ENCODE measurements at places on chromosomes 16 and 17.

- DNase-seq = no peak
Measured at GRCh38 chr17:41796121-41796895, 9.8 kb upstream of the JUP start.

- DNase-seq = no peak
Measured at GRCh38 chr17:6476810-6477179, 32.5 kb downstream of the PIMREG start.

DNA sequence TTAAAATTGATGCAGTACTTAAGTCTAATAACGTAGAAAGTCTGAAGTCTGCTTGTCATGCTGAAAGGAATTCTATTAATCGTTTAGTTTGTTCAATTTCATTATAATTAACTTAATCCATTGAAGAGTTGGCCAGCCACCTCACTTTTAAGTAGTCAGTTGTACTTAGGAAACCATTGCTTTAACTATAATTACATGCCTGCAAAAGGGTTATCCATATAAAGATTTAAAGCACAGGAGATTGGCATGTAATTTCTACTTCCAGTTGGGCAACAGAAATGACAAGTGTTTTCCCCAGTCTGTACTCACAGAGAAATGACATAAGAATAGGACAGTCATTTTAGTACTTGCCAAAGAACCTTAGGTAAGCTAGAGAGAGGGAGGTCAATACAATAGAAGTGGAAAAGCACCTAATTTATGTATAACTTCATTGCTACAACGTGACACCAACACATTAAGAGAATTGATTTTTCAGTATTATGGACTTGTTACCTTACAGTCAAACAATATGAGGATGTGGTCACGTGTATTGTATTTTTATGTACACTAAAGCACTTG, 3.7 kb upstream of the USP32 start:
- no peak for DNase-seq

- DNase-seq = no peak
Measured at GRCh38 chr17:57817299-57817698, 32.5 kb downstream of the MRPS23 start.

- peak; percentile 74 for DNase-seq
Measured at GRCh38 chr17:78774956-78775571, 7.0 kb downstream of the CYTH1 start.

GRCh38 chr17:13727441-13728171, 125.9 kb upstream of the HS3ST3A1 start:
- DNase-seq = no peak

DNA sequence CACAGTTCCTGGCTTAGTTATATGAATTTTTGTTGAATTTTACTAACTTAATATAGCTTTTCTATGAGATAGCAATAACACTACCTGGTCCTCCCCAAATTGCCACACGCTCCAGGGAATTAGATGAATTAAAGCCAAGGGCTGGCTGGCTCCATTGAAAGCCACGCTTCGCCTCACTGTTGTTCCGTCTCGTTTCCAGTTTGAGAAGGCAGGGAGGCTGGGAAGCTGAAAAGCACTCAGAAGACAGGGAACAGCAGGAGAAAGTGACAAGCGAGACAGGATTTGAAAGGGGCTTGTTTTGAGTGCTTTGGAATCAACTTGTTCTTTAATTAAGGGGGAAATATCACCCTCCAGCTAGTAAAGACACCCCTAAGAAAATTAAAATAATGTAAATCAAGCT, 425.3 kb downstream of the CA10 start:
- DNase-seq = no peak

DNA sequence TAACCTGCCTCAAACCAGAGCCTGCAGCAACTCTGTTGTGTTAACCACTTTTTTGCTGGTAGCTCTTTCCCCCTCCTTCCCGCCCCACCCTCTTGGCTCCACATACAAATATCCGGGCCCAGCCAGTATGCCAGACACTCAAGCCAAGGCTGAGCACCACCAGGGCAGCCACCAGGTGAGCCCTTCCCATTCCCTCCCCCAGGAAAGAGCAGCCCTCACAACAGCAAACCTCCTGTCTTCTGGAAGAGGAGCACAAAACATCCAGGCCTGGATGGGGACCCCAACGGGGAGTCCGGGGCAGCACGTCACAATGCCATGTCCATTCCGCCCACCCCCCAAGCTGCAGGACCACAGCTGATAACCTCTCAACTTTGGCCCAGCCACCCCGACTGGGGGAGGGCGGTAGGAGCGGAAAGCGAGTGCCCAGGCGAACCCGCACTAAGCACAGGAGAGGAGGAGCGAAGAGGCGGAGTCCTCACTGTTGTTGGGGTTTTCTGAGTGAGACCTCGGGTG, 757 bp downstream of the ORMDL3 start:
- DNase-seq = peak; percentile 63

DNA sequence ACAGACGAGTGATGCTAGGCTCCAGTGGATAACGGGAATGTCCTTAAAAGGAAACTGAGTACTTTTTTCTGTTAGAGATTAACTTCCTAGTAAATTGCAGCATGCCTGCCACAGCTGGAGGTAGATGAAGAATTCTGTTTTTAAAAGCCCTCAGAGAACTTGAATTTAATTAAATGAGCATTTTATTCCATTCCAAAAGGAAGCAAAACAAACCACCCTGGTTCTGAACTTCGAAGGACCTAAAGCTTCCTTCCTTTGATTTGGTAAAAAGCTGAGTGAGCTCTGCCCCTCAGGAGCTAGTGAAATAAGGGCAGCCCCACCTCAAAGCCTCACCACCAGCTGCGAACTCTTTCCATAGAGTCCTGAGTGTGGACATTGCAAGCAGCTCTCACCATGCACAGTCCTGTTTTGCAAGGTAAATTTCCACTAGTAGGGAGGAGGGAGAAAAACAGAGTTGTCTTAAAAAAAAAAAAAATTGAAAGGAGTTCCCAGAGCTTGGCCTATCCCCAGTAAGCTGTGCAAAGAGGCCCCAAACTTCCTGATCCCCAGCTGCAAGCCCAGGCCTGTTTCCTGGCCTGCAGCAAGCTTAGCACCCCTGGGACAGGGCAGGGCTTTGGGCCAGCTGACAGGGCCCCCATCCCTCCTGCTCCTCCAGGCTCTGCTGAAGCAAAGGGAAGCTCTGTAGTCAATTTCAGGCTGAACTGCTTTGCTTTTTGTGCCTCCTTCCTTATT, 11.2 kb downstream of the CHD9NB start:
- DNase-seq = no peak

DNA sequence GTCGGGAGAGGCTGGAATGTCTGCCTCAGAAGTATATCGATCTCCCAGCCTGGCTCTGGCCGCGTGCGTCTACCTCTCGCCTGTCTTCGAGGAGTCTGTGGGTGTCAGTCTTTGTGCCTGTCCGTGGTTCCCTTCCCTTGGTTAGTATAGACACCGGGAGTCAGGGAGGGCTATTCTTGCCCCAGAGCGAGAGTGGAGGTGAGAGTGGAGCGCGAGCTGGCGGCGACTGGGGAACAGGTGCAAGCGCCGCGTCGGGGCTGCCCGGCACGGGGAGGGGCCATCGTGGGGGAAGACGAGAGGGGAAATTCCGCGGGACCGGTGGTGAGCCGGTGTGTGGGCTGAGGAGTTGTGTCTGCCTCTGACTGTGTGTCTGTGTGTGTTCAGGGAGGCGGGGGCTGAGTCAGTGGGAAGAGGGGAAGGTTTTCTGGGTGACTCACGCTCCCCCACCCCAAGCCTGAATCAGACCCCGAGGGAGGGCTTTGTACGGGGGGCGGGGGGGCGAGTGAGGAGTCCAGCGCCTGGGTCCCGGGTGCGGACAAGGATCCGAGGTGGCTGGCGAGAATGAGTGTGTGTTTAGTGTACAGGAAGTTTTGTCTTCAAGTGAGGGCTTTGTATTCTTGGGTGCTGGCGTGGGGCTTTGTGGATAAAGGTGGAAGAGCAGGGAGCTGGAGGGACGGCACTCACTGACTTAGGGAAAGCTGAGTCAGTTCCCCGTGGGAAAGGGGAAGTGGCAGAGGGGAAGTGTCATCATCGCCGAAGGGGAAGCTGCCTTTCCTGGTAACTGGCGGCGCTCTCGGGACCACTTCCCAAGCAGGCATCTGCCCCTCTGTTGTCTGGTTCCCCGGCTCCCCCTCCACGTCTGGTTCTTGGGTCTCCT, 8.6 kb downstream of the KDM6B start:
- peak; percentile 98 for DNase-seq

DNA sequence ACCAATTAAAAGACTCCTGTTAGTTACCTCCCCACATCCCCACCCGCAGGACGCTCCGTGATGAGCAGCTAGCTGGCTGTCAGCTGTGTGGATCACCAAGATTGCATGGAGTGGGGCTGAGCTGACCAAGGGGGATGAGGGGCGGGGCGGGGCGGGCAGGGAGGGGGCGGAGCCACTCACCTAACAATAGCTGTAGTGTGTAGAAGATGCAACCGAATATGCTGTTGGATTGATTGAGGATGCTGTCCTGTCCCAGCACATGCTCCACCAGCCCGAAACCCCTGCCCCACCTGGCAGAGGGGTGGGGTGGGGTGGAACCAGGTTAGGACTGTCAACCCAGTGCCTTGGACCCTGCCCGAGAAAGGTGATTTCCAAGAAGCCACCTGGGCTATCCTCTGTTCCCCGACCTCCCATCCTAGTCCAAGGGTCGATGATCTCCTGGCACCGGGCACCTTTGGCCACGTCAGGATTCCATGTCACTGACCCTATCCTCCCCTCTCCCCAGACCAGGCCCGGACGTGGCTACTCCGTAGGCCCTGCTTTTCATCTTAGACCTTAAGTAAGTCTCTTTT, 1.4 kb downstream of the VKORC1 start:
- no peak for DNase-seq

- DNase-seq = no peak
Measured at GRCh38 chr16:79653373-79653891, 52.9 kb upstream of the MAF start.

DNA sequence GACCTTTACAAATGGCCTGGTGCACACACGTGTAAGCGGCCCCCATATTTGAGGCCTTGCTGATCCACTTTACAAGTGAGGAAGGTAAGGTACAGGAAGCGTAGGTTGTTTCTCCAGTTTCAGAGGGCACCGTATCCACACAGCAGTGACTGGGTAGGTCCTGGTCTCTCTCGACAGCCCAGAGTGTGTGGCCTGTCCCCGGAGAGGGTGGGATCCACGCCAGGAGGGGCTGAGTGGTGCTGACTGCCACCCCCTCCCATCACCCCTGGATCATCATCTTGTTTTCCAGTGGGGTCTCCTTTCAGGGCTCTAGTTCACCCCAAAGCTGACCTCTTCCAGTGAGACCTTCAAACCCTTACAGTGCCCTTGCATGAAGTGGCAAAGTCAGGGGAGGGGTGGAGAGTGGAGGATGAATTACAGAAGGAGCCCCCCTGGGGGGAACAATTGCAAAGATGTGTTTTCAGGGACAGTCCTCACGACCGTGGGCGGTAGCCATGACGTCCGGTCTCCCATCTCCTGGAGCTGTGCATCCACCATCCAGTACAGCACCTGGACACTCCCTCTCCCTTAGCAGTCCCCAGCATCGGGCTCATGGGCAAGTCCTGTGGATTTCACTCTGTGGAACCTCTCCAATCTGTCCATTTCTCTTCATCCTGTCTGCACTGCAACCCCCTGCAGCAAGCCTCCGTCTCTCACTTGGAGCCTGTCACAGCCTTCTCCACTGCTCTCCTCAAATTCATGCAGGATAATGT, 4.5 kb upstream of the BANP start:
- DNase-seq = no peak

- DNase-seq = no peak
Measured at GRCh38 chr16:88468275-88469129, 15.4 kb downstream of the ZFPM1 start.

GRCh38 chr17:16478649-16479048, 13.3 kb downstream of the LRRC75A start:
- DNase-seq = no peak

GRCh38 chr16:50599494-50599893, 51.3 kb downstream of the NKD1 start:
- DNase-seq = no peak

DNA sequence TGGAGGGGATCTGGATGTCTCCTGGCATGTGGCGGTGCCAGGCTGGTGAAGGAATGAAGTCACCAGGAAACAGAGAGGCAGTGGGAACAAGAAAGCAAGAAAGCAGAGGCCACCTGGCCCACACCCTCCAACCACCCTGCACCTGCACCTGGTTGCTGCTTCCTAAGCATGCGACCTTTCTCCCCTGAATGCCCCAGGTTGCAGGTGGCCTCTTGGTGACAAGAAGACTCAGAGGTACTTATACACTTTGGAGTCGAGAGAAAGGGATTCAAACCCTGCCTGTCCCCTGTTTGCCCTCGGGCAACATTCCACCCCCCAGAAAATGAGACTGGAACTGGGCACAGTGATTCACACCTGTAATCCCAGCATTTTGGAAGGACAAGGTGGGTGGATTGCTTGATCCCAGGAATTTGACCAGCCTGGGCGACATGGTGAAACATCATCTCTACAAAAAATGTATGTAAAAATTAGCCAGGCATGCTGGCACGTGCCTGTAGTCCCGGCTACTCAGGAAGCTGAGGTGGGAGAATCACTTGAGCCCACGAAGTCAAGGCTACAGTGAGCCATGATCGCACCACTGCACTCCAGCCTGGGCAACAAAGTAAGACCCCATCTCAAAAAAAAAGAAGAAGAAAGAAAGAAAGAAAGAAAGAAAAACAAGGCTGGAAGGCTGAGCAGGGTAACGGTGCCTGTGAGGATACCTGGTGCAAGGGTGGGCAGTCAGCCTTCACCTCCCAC, 34.6 kb upstream of the TNRC6C start:
- DNase-seq = no peak

DNA sequence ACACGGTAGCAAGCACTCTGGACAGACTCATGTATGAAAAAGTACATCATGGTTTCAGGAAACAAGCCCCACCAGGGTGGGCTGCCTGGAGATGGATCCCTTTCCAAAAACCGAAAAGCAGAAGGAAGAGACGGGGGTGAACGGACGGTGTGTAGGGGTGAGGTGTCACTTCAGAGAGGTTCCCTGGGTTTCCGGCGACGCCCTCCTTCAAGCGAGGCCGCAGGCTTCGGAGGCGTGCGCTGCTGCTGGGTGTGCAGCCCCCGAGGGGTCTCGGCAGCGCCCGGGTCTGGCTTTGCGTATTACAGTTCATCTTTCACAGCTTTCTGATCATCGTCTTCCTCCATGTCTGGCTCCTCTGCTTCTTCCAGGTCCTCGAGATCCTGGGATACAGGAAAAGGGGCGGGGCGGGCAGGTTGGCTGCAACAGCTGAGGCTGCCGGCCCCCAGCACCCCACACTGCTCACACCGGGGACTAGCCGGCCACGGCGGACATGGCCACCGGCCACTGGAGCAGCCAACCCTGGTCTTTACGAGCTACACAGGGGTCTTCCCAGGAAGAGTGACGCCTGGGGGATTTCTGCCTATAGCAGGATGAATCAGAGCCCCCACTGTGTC, 9.0 kb upstream of the PPP1R27 start:
- no peak for DNase-seq

DNA sequence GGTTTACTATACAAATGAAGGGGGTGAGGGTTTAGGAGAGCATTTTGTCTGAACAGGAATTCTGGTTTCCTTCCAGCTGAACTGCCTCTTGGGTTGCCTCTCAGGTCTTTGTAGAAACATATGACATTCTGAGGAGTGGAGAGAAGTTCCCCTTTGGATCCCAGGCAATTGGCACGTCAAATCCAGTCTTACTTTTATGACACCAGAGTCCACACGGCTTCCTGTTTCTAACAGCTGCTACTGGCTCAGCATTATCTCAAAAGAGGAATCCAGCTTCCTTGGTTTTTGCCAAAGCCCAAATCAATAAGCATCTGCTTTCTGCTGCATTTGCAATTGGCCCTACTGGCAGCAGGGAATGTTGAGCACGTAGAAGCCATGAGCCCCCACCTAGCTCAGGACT, 97.6 kb upstream of the FAM20A start:
- DNase-seq = no peak
